ENCODE measurements at places on chromosomes 3 and 15.
A peak's percentile ranks its signal among the peaks of the same experiment; 100 is the strongest.

DNA sequence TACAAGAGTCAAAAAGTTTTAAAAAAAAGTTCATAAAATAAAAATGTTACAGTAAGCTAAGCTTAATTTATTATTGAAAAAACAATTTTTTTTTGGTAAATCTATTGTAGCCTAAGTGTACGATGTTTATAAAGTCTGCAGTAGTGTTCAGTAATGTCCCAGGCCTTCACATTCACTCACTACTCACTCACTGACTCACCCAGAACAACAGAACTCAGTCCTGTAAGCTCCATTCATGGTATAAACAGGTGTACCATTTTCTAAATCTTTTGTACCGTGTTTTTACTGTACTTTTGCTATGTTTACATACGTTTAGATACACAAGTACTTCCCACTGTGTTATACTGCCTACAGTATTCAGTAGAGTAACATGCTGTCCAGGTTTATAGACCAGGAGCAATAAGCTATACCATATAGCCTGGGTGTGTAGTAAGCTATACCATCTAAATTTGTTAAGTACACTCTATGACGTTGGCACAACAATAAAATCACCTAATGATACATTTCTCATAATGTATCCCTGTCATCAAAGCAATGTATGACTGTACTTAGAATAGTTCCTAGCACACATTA is 41.2 kb upstream of the ZDHHC23 start:
- DNase-seq, result no peak

- DNase-seq, result no peak
Measured at GRCh38 chr3:147397155-147397874, 9.0 kb downstream of the ZIC4 start.

GRCh38 chr3:181292984-181293383 is 303.4 kb upstream of the DNAJC19 start:
- no peak for DNase-seq

GRCh38 chr3:23540600-23540999 is 265.2 kb upstream of the UBE2E1 start:
- no peak for DNase-seq

DNA sequence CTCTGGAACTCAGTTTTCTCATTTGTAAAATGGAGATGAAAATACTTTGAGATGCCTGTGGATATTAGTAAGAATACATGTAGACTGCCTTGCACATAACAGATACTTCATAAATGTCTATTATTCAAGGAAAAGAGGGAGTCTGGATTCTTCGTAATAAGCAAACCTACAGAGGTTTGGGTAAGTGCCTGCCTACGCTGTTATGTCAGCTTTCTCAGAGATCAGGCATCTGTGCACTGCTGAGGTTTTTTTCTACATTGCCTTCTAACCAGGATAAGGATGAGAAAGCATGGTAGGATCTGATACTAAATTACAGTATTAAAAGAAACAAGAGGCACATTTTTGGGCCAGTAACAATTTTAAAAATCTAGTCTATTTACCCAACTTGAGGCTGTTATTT is 10.9 kb downstream of the MCTP2 start:
- DNase-seq, result no peak

DNA sequence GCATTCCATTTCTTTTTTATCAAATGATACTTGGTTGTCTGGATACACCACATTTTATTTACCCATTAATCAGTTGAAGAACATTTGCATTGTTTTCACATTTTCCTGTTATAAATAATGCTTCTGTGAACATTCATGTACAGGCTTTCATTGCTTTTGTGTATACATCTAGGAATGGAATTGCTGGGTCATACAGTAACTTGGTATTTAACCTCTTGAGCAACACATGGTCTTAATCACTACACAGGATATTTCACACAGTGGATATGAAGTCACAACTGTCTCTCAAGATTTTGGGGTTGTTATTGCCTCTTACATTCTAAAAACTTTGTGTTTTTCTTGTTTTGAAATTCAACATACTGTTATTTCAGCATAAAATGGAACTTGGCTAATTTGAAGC is 48.2 kb downstream of the C3orf85 start:
- DNase-seq, result no peak

DNA sequence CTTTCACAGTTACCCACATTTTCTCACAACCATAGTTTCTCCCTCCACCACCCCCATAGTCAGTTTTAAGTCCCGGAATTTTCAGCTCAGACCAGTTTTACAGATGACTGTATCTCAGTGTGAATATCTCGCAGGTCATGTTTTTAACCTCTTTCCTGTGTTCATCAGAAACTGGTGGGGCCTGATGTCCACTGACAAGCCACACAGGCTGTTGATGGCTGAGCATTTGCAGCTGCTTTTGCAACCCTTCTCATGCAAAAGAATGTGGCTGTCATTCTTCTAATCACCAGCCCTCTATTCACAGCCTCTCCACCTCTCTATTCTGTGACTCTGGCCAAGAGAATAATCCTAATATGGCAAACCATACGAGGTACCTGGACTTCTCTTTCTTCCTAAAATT is 8.5 kb downstream of the GYG1 start:
- DNase-seq, result no peak

- no peak for DNase-seq
Measured at GRCh38 chr3:143603774-143604173, 244.5 kb downstream of the SLC9A9 start.

DNA sequence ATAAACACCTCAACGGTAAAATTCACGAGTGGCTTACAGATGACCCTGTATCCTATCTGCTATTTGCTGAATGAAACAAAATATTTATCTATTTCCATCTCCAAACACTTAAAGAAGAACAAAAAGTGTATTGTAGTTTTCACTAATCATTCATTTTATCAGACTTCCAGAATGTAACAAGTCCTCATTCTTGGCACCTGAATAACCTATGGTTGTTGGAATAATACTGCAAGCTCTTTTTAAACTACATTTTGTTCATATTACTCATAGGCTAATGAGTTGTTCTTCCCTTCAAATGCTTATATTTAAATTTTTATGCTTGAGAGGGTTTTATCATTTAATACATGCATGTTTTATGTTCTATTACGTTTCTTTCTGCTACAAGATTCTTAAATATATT is 1434.1 kb downstream of the SI start:
- no peak for DNase-seq

- DNase-seq, result no peak
Measured at GRCh38 chr15:91886878-91887277, 33.4 kb downstream of the SLCO3A1 start.

GRCh38 chr15:40100947-40101905 is 7.5 kb downstream of the BMF start:
- no peak for DNase-seq

DNA sequence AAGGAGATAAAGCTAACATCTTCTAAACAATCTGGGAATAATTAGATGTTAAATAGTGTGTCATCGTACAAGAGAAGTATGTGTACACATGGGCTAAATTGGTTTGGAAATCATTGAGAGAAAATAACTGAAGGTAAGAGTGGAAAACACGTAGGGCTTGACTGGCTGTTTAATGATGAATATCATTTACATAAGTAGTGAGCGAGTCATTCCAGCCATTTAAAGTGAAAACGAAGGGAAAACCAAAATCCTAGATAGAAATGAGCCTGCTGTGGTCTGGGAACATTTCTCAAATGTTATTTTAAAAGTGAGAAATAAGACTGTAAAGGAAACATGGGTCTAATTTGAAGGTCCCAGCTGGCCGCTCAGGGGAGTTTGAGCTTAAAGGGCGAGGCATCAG is 41.9 kb upstream of the KCNMB2 start:
- no peak for DNase-seq

GRCh38 chr15:65326117-65326526 is 21.6 kb downstream of the RNU5B-1 start:
- DNase-seq, result peak; percentile 20

- no peak for DNase-seq
Measured at GRCh38 chr3:165753560-165753959, 83.7 kb downstream of the BCHE start.

DNA sequence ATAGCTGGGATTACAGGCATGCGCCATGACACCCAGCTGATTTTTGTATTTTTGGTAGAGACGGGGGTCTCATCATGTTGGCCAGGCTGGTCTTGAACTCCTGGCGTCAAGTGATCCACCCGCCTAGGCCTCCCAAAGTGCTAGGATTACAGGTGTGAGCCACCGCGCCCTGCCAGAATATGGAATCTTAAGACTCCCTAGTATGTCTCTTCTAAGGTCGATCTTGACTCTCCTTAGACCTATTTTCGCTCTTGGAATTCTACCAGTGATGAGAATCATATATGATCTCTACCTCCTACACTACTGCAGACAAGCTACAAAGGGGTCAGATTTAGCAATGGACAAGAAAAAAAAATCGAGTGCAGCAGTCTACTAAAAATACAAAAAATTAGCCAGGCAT is 19.3 kb upstream of the EOGT start:
- no peak for DNase-seq

GRCh38 chr15:27686369-27686768 is 412.7 kb downstream of the OCA2 start:
- DNase-seq, result no peak

DNA sequence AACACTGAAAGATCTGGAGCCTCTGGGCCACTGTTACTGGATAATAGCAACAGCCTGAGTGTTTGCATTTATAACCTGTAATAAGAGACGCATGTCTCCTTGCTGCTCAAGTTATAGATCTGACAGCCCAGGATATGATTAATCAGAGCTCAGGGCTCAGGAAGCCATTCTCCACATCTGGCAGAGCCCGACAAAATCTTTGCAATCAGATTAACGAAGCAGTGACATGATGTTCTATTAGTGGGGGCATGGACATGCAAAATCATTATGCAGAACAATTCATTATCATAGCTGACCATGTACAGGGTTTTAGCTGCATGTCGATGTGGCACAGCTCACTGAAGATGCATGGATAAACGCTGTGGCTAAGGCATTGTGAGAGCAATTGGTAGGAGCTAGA is 730.3 kb downstream of the ZNF385D start:
- DNase-seq, result no peak

- peak; percentile 42 for DNase-seq
Measured at GRCh38 chr3:71944482-71945065, 159.6 kb upstream of the PROK2 start.

DNA sequence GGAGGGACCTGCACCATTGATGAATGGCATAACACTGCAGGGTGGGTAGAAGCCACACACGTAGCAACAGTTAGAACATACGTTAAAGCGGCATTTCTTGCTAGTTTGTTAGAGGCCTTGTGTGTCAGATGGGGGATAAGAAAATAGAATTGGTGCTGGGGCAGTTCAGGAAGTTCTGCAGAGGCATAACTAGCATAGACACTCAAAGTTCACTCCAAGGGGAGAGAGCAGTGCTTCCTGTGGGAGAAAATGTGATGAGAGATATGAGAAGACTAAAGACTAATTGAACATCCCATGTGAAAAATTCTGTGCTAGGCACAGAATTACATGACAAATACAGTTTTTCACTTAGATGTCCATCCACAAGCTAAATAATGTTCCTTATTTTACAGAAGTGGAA is 327.1 kb downstream of the ZNF621 start:
- DNase-seq, result no peak

DNA sequence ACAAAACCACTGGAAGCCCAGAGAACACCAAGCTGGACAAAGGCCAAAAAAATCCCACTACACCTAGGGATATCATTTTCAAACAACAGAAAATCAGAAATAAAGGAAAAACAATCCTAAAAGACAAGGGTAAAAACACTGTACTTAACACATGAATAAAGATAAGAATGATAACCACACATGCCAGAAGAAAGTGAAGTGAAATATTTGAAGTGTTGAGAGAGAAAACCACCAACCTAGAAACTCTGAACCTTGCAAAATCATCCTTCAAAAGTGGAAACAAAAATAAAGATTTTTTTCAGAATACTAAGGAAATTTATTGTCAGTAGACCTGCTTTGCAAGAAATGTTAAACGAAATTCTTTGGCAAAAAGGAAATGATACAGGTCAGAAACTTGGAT is 45.1 kb downstream of the KPNA1 start:
- no peak for DNase-seq

DNA sequence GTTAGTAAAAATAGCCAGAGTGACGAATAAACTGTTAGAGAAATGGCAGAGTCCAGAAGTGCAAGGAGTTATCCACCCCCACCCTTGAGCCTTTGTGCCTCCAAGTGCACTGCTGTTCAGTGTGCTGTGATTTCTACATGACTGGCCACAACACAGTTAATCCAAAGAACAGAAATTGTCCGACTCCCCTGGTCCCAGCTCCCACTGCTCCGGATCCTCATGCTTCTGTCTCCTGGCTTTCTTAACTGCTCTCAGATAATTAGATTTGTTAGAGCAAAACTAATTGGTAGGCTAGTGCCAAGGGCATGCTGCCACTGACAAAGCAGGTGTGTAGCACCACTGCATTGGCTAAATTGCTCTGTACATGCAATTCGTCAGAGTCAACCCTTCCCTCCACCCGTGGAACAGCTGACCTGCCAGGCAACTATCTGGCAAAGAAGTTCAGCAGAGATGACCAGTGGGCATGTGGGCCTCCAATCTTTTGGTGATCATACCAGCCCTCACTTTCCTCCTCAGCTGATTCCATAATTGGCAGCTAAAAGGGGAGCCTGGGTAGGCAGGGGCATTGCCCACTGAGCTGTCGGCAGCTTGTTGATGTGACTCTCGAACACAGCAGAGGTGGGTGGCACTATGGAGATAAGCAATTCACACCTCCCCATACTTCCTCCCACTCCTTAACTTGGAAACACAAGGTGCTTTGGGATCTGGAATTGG is 18.9 kb upstream of the ACAP2 start:
- peak; percentile 65 for DNase-seq

- no peak for DNase-seq
Measured at GRCh38 chr3:128266453-128266852, 113.2 kb downstream of the EEFSEC start.

DNA sequence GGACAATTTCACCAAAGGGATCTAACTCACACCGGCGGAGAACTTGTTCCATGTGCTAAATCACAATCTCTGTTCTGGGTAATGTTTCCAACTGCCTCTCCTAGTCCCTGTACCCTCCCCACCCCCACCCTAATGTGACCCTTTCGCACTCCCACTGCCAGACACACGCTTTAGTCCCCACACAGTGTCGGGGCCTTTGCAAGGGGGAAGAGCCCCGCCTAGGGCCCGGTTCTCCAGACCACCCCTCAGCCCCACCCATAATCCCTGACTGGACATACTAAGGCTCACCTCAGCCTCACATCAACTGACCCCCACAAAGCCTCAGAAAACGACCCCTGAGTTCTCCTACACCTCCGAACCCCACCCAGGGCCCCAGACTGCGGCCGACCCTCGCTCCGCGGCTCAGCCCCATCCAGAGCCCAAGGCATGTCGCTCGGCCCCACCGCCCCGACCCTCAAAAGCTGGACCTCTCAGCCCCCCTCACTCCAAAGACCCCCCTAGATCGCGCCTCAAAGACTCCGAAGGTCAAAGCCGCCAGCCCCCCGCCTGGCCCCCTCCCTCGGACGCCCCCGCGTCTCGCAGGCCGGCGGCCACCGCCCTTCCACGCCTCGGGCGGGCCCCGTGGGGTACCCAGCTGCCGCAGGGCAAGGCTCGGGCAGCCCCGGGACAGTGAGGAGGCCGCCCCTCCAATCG is 72.0 kb upstream of the MAP4 start:
- DNase-seq, result no peak
